Activated CD4-positive, CD25-positive, alpha-beta regulatory T cell (primary cell): ENCODE measurements at places on chromosomes 2 and 18.

GRCh38 chr18:66819235-66819634 is 215.3 kb upstream of the CDH19 start:
- no peak for DNase-seq

DNA sequence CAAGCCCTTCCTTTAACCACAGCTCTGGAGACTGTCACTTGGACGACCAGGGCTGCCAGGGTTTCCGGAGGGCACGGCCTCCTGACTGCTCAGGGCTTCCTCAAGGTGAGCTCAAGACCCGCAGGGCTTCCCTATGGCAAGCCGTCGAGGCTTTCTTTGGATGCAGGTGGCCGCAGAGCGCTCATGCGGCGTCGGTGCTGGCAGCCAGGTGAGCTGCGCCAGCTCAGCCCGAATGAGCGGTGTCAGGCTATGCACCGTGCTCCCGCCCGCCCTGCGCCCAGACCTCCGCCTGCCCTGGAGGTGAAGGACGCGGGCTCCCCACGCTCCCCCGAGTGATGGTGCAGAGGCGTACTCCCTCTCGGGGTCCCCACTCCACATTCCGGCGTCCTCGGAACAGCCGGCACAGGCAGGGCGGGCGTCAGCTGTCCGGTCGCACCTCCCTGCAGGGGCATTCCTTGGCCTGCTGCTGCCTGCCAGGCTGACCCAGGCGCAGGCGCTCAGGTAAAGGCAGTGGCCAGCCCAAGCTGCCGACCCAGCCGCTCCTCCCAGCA is 20.8 kb upstream of the TUBB6 start:
- DNase-seq = no peak

- DNase-seq = no peak
Observed at GRCh38 chr2:166727095-166727494, 161.2 kb upstream of the XIRP2 start.

DNA sequence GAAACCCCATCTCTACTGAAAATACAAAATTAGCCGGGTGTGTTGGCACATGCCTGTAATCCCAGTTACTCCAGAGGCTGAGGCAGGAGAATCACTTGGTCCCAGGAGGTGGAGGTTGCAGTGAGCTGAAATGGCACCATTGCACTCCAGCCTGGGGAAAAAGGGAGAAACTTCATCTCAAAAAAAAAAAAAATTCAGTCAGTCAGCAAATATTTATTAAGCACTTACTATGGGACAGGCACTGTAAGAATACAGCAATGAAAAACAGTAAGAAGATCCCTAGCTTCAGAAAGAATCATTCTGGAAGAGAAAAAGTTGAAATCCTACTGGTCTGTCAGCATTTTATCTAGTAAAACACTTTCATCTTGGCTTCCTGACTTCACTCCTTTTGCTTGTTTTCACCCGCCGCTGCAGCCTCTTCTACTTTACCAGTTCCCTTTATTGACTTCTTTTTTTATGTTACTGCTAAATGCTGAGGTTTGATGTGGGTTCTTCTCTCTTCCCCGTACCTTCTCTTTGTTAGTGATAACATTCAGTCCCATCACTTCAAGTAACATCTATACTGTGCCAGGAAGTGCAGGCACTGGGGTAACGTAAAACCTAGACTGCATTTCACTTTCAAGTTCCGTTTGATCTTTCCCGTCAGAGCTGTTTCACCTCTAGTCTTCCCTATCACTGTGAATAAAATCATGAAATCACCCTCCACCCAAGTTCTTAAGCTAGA is 10.8 kb upstream of the TAF4B start:
- no peak for DNase-seq

- no peak for DNase-seq
Observed at GRCh38 chr18:49464718-49465598, 4.5 kb upstream of the DYM start.

- DNase-seq = no peak
Observed at GRCh38 chr2:57497489-57498096, 549.0 kb upstream of the VRK2 start.

DNA sequence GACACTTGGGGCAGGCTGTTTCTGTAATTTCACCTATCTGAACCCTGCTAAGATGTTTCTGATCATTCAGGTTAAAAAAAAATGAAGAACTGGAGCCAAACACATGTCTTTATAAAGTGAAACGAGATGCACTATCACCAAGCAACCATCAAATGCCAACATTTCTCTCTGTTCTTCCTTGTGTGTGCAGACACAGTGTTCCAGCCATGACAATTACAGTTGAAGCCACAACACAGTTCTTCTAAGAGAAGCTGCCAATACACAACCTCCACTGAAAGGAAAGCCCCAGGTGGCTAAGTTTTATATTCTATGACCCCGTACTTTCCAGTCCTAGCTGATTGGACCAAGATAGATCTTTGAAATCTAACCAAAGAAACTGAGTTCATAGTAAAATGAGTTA is 181.8 kb downstream of the RAD51AP2 start:
- DNase-seq = no peak

DNA sequence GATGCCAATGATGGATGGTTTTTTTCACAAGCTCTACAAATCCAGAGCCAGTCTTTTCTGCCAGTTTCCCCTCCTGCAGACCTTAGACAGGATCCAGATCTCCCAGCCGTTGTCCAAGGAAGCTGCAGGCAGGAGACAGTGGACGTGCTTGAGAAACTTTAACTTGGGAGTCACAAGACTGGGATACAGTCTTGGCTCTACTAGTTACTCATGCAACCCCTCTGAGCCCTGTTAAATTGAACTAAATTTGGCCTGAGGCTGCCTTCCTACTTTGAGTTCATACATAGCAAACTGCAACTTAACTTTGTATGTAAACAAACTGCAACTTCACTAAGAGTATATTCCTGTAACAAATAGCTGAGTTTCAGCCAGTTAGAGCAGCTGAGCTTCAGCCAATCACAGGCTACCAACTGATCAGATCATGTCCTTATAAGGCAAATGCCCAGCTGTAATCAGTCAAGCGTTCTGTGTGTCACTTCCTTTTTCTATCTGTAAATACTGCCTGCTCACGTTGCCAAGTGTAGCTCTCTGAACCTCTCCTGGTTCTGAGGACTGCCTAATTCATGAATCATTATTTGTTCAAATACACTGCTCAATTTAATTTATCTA is 140.9 kb downstream of the CAPN13 start:
- DNase-seq = no peak

- DNase-seq = no peak
Observed at GRCh38 chr2:3779496-3780049, 76.2 kb downstream of the DCDC2C start.

- DNase-seq = no peak
Observed at GRCh38 chr2:229335877-229336346, 64.8 kb upstream of the PID1 start.

DNA sequence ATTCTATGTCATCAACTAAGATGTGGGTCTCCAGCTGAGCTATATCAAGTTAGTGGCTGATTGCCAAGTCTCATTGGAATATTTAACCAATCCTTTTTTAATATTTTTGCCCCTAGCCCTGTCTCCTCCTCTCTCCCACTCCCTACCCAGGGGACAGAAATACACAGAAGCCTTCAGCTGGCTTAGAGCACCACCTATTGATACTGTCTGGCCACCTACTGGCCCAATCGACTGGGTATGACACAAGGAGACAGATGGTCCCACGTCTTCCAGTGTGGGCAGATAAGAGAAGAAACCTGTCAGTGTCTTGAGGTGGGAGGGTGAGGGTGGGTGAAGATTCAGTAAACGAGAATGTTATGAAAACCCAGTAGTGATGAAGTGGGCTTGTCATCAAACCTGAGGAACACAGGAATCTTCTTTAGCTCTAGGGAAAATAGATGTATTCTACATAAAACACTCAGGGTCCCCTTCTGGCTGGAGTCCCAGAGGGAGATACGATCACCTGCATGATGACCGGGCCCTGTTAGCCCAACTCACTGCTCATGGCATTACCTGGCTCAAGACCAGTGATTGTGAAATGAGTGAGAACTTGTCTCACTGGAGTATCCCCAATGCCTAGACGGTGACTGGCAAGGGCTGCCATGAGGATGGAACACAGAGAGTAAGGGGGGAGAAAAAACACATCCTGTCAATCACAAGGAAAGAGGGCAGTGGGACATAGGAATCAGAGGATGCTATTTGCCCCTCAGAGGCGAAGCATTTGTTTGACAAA is 26.7 kb downstream of the POLR1A start:
- DNase-seq = no peak

DNA sequence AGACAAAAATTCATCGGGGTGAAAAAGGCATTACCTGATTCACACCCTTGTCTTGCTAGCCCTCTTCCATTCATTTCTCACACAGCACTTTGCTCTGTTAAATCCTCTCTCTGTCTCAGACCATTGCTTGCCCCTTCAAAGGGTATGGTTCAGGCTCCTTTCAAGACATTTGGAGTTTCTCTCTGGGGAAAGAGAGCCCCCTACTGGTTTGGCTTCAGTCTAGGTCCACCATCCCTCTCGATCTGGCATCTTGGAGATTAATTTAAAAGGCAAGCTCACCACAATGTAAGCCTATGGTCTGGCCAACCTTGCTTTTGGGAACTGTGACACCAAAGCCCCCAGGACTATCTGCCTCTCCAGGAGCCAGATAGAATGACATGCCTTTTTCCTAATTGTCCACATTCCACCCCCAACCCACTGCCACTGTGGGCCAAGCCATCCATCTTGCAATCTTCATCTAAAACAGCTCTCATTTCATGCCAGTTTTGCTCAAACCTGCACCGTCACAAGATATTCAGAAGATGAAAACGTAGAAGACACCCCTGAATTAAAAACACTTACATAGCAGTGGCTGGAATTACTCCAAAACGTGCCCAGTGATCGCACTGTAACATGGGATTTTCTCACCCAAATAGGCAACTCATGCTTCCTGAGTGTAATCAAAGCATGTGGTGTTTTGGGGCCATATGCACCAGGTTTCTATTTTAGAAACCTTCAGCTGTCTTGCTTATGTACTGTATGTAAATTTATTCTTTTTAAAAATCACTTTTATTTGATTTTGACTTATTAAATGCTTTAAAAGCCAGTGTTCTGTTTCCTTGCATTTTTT is 93.9 kb downstream of the FARSB start:
- no peak for DNase-seq

DNA sequence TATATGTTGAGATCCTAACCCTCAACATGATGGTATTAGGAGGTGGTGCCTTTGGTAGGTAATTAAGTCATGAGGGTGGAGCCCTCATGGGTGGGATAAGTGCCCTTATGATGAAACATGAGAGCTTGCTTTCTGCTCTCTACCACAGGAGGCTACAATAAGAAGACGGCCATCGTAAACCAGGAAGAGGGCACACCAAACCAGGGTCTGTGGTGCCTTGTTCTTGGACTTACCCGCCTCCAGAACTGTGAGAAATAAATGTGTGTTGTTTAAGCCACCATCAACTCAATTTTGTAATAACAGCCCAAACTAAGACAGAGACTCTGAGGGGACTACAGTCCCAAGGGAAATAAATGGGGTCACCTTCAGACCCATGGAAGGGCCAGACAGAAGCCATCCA is 52.3 kb downstream of the IRS1 start:
- no peak for DNase-seq
